Omental fat pad (tissue), 4 donors: ENCODE measurements at places on chromosomes 12 and 14.

DNA sequence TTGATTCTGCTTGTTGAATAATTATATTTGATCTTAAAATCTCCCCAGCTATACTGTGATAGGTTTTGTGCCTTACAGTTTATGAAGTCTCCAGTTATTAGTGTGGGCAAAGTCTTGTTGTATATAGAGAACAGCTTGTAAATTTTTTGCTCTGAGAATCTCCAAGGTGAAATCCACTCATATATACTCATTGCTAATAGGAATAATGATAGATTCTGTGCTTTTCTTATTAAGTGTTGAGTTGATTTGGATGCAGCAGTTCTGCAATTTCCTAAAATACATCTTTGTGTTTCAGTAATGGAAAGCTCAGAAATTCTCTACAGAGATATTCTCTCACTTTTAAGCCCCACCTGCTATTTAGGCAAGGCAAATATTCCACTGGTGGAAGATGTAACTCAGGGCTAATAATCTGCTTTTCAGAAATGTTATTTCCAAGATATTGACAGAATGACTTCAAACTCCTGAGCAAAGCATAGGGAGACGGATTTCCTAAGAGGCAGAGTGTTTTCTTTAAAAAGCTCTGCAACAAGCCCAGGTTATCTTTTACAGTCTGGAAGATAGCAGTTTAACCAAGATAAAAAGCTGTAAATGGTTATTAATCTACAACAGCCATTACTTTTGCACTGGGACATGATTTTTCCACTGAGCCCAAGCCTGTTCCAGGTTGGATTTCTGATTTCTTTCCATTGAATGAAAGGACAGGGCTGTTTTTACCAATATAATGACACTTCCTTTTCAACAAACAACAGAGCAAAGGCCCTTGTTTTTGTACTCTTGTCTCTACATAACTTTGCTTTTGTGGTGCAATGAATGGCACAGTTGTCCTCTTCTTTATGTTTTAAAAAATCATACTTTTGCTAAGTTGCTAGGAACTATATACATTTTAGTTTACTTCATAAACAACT, 239.9 kb upstream of the ATP2B1 start:
- DNase-seq, result no peak

DNA sequence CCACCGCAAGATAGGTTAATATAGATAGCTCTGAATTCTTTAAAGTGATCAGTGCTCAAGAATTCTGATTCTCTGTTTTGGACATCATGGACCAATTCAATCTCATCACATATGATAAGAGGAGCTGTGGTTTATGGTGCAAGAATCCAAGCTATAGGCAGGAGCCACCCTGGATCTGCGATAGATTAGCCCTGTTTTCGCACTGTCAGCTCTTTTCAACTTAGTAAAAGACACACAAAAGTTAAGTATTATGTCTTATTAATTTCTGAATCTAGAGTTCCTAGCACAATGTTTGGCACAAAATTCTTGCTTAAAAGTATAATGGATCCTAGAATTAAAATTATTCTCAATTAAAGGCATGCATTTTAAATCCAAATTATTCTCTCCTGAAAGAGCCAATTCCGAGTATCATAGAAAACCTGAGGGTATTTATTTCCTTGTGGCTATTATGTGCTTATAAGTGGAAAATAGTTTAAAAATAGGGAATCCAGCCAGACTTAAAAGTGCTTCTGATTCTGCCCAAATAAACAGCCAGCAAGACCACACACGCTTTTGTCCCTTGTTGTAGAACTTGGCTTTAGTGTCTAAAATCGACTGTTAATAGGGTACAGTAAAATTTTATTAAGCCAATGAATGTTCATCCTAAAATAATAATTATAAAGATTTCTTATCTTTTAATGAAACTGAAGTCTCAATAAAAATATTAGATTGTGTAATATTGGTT, 184.9 kb upstream of the FLRT2 start:
- DNase-seq, result no peak

DNA sequence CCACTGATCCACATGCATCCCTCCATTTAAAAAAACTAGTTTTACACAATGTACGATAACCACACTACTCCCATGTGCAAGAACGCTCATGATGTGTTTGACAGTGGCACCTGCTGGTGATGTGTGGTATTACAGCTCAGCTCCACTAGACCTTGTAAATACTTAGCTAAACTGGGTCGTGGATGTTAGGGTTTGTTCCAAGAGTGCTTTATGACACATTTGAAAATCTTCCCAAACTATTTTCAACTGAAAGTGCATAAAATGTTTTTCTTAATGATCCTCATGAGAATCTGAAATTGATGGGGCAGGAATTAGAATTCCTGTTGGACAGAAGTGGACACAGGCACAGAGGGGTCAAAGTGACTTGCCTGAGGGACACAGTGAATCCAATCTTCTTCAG, 99.2 kb downstream of the SCARB1 start:
- DNase-seq, result peak; percentile 70

GRCh38 chr14:58082011-58082410, 70.0 kb downstream of the ARMH4 start:
- no peak for DNase-seq
